ENCODE measurements at places on chromosomes 12 and 14.

DNA sequence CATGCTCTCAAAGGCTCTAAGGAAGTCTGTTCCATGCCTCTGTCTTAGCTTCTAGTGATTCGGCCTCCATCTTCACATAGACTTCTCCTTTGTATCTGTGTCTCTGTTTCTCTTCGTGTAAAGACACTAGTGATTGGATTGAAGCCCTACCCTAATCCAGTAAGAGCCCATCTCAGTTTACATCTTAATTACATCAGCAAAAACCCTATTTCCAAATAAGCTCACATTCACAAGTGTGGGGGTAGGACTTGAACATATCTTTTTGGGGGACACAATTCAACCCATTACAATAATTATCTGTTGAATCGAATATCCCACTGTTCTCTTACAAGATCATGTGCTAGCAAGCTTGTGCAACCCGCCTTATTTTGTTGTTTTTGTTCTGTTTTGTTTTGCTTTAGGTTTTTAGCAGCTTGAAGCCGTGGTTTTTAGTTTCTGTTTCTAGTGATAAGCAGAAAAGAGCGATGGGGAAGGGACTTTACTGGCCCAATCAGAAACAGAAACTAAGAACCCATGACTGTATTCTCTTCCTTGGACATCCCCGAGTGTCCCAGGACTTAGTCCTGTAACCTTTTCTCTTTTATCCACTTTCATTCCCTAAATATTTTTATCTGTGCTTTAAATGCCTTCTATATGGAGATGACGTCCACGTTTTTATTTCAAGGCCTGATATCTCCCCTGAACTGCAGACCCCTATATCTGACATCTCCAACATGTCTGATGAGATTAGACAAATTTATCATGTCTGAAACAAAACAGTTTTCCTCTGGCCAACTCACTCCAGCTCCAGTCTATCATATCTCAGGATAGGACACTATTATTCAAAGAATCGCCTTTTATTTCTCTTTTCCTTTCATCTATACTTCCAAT is 353.0 kb downstream of the CCDC91 start:
- no peak for DNase-seq

DNA sequence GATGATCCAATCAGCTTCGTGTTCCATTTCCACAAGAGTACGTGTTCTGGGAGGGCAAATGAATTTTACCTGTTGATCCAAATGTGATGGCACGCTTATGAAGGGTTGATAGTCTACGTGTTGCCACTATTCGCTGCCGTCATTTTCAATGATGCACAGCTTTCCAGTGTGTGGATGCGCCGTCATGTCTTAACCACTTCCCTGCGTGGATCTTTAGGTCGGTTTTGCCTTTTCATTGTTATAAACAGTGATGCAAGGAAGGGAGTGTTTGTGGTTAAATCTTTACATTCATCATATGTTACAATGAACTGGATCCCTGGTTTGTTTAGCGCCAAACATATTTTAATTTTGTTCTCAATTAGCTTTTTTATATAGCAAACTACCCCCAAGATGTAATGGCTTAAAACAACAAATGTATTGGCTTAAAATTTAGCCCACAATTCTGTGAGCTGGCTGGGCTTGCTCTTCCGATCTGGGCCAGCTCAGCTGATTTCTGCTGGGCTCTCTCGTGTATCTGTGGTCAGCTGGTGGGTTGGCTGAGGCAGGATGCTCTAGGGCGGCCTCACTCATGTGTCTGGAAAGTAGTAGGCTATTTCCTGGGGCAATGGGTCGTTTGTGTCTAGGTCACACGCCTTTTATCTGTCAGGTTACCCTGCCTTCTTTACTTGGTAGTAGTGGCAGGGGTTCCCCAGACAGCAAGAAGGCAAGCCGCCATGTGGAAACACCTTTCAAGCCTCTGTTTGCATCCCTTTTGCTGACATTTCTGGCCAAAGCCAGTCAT is 176.7 kb downstream of the CRADD start:
- no peak for DNase-seq

DNA sequence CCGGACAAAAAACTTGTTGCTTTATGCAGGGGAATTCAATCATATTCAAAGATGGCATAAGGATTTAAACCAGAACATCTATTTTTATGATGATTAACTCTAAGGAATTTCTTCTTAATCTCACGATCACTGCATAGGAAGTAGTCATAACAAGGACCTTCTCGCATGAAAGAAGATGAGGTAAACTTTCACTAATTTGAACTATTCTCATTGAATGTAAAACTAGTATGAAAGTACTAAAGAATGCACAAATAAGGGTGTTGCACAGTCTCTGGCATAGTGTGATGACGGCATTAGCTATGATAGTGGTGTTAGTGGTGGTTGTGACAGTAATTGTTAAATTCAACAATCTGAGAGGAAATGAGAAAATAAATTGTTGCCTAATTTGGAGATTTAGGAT is 280.0 kb downstream of the SLC6A15 start:
- DNase-seq = no peak

GRCh38 chr12:13404631-13405473 is 208.3 kb downstream of the EMP1 start:
- no peak for DNase-seq

DNA sequence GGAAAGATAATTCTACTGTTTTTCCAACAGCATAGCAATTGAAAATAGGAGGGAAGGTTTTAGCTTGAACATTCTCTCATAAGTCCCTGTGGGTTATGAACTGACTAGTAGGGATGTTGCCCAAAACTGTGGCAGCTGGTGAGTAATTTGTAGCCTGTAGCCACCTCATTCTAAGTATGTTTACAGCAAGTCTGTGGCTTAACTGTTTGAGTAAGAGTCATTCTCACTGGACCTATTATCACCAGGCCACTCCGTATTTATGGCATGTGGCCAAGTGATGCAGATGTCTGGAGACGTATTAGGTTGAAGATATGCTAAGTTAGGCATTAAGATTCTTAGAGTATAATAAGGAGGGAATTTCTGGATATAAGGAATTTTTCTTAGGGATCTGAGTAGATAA is 458.3 kb downstream of the ETNK1 start:
- no peak for DNase-seq
